ENCODE measurements at places on chromosomes 2 and 18.

- no peak for DNase-seq
Measured at GRCh38 chr2:232236200-232236599, 142.4 kb upstream of the ALPP start.

GRCh38 chr2:77813599-77813998 is 291.4 kb upstream of the LRRTM4 start:
- DNase-seq: no peak

DNA sequence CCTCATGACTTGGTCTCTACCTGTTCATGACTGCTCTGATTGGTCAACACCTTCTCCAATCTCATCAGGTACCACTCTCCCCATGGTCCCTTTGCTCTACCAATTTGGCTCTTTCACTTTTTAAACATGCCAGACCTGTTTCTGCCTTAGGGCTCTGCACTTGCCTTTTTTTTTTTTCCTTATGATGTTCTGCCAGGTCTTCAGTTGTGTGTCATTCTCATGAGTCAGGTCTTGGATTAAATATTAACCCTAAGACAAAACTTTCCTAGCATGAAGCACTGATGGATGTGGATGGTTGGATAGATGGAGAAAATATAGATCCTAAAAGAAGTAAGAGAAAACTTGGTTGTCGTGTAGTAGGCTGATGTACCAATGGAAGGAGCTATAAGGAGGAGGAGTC is 219.3 kb downstream of the TTC32 start:
- DNase-seq: no peak

GRCh38 chr2:8794923-8795825 is 42.2 kb downstream of the KIDINS220 start:
- DNase-seq: no peak

DNA sequence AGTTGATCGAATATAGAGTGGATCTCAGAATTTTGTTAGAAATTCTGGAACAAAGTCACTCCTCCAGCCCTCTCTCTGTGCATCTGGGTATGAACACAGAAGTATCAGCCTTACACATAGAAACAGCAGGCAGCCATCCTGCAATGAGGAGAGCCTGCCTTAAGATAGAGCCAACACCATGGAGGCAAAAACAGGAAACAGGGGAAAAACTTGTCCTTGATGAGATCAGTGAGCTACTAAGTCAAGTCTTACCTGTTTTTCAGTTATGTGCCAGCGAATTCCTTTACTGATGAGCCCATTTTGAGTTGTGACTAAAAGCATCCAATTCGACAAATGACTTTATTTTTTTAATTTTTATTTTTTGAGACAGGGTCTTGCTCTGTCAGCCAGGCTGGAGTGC is 26.6 kb upstream of the MREG start:
- DNase-seq: no peak

GRCh38 chr2:182359990-182360662 is 66.7 kb downstream of the PDE1A start:
- DNase-seq: no peak

DNA sequence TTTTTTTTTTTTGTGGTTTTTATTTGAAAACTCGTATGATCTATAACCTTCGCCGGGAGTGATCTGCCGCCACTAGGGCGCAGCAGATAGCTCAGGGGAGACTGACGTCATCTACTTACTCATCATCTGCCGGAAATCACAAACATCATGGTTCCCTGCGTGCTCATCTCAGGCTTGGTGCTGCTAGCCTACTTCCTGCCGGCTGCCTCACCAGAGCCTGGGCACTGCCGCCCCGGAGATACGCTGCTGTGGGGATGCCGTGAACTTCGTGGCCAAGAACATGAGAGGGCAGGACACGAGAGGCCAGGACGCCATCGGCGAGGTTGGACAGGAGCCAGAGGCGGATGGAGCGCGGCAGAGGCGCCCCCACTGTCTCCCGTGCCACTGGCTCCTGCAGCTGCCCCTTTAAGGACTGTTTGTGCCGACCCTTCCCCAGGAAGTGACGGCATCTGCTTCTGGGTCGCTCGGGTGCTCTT is 68.8 kb downstream of the DOK6 start:
- DNase-seq: peak; percentile 24

DNA sequence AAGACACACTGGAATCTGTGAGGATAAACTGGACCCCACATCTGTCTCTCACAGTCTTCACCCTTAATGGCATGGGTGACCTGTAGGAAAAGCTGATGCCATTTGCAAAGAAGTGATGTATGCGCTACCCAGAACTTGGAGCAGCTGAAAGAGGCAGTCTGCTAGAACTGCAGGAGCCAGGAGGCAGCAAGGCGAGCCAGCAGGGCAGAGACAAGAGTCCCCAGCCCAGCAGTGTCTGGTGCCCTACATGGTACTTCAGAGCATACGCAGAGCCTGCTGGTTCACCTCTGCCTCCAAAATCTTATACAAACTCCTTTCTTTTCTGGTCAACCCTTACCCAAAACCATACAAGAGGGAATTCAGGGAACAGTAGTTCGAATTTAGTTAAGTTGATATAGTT is 683.1 kb upstream of the RAB6C start:
- no peak for DNase-seq

DNA sequence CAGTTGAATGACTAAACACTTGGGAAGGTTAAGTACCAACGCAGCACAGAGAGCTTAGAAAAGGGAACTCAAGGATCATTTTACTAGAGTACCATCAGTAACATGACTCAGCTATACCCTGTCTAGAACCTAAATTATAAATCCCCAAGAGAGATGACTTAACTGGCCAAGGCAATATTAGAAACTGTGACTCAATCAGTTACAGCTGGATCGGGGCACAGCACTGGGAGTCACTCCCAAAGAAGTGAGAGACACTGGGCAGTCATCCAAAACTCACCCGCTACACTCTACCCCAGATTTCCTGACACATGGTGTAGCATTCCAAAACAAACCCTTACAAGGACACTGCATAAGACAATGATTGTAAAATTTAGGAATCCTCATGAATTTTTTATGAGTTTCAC is 17.7 kb downstream of the IWS1 start:
- DNase-seq: no peak

GRCh38 chr18:7844418-7844817 is 277.3 kb downstream of the PTPRM start:
- no peak for DNase-seq

DNA sequence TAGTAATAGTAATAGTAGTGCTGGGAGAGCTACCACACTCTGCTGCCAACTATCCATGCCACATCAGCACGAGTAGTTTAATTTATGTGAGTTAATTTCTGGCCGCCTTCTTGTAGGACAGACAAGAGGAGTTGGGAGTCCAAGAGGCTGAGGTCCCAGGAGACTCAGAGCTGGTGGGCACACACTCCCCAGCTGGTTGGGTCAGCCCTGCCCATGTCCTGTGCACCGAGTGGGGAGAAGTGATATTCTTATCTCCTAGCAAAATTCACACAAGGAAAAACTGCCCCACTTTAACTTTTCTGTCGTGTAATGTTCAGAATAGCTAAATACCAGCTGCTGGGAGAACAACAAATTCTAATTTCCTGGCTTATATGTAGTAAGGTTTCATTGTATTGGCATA is 15.2 kb upstream of the MAP4K4 start:
- DNase-seq: no peak

GRCh38 chr2:105775809-105776559 is 31.3 kb downstream of the NCK2 start:
- peak; percentile 48 for DNase-seq

- DNase-seq: no peak
Measured at GRCh38 chr18:73793386-73793785, 354.2 kb downstream of the FBXO15 start.

GRCh38 chr2:9974343-9974742 is 22.9 kb downstream of the GRHL1 start:
- no peak for DNase-seq

- no peak for DNase-seq
Measured at GRCh38 chr2:143150287-143150686, 21.1 kb downstream of the ARHGAP15 start.

DNA sequence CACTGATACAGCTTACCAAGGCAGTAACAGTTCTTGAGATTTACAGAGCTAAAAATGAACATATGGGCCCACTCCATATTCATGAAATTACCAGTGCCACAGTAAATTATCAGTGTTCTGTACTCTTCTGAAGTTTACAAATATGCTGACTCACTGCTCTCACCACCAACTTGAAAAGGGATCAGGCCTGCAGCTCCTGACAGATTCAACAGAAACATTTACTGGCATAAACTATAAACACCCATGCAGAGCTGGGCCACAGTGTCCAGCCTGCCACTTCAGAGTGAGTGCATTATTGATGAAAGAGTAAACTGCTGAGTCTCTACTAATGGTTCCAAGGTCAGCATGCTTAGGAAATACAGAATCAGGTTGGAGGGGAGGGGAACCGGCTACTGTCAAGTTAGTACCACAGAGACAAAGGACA is 83.1 kb downstream of the FARSB start:
- no peak for DNase-seq

- no peak for DNase-seq
Measured at GRCh38 chr2:217802876-217803652, 199.7 kb downstream of the TNS1 start.

DNA sequence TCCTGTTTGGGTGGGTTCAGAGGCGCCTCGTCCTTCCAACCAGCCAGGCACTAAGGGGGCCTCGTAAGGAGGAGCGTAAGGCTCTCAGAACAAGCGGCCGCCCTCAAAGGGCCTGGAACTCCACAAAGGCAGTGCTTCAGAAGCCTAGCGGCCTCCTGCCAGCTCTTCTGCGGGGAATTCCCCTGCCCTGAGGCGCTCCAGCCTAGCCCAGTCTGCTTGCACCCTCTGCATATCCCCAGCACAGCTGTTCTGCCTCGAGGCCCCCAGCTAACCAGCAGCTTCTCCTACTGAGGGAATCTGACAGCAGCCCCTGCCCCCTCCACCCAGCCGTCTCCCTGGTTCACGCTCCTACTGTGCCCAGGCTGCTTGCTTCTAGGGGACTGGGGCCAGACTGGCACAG is 265.9 kb downstream of the TFCP2L1 start:
- no peak for DNase-seq

GRCh38 chr2:103667335-103667884 is 905.6 kb downstream of the TMEM182 start:
- no peak for DNase-seq

DNA sequence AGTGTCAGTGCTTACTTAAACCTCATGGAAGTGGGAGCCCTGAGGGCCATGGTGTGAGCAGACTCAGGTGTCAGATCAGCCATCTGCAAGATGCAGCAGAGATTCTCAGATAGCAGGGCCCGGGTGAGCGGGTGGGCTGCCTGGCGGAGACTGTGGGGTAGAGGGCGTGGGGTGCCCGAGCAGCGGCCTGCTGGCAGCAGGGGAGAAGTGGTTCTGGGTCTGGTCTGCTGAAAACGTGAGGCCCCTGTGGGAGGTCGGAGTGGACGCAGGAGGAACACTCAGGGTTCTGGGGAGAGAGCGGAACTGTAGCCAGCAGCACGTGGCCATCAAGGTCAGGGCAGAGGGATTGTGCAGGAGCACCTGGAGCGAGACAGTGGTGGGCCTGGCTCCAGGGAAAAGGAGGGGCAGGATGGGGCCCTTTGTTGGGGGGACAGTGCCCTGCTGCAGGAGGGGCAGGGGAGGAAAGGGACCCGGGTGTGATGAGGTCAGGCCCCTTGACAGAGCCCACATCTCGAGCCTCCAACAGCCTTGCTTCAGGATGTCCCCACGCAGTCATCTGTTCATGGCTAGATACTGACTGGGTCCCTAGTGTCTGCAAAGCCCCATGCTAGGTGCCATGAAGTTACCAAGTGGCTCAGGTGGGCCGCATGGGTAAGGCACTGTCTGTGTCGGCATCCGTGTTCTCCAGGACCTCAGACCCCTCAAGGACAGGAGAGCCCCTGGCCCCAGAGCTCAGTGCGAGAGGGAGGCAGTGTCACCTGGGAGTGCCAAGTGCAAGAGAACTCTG is 2.7 kb upstream of the ESPNL start:
- no peak for DNase-seq

- no peak for DNase-seq
Measured at GRCh38 chr18:42196651-42197050, 241.6 kb downstream of the PIK3C3 start.

- DNase-seq: no peak
Measured at GRCh38 chr2:58629545-58630119, 388.5 kb upstream of the FANCL start.
